ENCODE measurements at places on chromosomes 6 and 20.

DNA sequence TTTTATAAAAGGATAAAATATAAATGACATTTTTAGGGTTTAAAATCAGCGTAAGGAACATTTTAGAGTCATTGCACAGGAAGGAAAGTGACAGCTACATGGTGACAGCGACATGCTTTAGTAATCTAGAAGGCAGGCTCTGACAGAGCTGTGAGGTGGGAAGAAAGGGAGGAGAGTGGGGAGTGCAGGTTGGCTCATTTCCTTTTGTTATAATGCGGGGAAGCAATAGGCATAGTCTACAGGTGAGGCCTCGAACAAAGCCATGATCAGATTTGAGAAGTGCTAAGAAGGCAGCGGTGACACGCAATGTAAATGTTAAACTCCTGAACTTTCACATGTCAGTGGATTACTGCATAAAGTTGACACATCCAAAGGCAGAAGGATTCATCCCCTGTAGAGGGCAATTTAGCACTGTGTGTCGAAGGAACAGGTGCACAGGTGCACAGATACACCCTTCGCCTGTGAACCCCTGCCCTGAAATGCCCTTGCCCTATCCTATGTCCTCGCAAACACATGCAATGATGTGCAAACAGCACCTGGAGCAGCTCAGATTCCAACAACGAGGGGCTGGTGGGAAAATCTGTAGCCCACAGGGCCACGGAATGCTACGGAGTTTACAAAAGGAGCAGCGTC, 32.4 kb upstream of the SMOC2 start:
- no peak for DNase-seq

GRCh38 chr20:3786126-3786484, 435 bp downstream of the CENPB start:
- peak; percentile 47 for DNase-seq

- DNase-seq = no peak
Observed at GRCh38 chr6:119148098-119148824, 69.8 kb upstream of the FAM184A start.

DNA sequence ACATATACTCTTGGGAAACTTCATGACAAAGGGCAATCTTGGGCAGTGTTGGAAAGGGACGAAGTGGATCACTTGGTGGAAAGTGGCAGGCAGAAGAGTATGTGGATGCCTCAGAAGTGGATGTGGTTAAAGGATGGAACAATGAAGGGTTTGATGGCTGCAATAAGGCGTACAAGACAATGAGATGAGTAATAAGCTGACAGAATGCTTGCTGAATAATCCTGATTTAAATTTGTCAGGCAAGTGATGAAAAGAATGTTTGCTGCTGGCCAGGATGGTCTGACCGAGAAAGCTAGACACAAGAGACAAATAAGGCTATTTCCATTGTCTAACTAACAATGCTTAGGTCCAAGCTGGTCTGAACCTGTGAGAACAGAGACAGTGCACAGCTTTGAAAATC, 61.6 kb upstream of the CEP85L start:
- DNase-seq = no peak

DNA sequence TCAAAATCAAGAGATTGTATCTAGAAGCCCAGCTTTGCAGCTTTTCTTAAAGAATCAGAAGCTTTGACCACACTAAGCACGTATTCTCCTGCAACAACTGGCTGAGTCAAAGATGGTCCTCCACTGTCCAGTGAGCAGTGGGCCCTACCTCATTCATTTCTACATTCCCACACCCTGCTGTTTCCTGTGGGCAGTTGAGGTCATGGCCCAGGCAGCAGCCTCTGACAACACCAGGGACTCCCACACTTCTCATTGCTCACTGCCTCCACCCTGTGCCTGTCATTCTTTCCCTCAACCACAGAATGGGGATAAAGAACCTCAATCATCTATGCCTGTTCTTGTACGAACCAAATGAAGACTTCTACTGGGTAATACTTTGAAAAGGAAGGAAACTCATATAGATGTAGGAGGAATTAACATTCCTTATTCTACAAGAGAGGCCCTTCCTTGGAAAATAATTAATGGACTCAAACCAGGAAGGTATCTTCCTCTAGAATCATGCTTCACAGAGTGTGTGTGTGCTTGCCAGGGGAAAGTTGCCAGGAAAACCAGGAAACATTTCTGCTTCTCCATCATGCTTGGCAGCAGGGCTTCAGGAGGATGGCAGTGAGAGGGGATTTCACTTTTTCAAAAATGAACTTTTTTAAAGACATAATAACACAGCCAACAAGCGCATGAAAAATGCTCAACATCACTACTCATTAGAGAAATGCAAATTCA, 191.7 kb upstream of the RIN2 start:
- DNase-seq = no peak

DNA sequence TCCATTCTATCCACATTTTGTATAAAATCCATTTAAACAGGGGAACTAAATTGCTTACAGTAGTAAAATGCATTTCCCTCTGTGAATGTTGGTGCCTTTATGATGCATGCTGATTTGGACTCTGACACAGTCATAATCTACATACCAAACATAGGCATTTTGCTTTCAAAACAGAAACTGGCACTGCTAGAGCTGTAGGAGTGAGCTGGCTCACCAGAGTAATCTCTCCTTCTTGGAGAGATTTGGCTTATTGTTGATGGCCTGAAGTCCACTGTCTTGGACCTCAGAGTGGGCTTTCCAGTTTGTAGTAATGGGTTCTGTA, 363.2 kb upstream of the FLRT3 start:
- no peak for DNase-seq

GRCh38 chr6:76230711-76231110, 158.2 kb upstream of the IMPG1 start:
- no peak for DNase-seq

- DNase-seq = no peak
Observed at GRCh38 chr20:46544576-46544975, 5.9 kb downstream of the OCSTAMP start.

DNA sequence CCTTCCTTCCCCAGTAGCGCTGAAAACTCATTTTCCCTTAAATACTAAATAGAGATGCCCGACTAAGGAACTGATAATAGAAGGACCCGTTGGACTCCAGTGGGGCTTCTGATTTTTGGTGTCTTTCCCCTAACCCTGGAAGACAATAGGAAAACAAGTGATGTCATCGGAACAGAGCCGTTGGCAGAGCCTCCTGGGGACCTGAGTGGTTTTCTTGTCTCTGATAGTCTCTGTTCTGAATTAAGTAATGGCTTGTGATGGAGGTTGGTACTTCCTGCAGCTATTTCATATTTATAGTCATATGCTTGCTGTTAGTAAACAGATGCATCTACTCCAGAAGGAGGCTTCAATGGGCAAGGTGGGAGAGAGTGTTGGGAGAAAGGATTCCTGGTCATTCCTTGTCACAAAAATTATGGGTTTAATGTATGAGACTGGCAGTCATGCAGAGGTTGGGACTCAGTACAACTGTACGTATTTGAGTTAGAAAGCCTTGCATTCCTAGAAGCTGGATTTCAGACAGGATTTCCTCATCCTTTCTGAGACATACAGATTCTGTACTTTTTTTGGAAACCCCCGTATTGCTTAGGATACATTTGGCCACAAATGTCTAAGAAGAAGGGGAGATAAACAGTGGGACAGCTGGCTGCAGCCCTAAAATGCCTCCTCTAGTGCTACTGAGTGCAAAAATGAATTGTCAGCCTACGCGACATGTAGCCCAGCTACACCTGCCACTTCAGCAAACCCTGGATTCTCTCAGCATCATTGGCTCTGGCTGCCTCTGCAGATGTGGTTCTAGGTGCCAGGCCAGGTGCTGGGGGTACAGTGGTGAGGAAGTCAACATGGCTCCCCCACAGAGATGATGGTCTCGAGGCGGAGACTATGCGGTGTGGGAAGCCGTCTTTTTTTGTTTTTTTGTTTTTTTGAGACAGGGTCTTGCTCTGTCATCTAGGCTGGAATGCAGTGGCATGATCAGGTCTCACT, 38.1 kb downstream of the CDS2 start:
- no peak for DNase-seq

DNA sequence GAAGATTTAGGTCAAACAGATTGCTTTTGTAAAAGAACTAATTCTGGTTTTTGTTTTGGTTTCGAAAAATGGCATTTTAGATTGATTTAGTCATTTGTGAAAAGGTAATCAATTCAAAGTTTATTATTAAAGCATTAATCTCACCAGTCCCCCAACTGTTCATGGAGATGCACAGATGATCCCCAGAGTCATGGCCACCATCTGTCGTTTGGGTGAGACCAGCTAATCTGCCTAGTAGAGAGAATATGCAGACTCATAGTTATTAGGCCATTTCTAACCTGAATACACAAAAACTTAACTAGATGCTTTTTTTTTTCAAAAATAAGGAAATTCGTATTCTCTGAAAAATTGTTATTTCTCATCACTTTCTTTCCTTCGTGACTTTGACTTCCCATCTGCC, 58.1 kb downstream of the C6orf58 start:
- DNase-seq = no peak

GRCh38 chr20:62258499-62259293, 20.4 kb downstream of the OSBPL2 start:
- no peak for DNase-seq

GRCh38 chr6:125154761-125155135, 1.2 kb downstream of the TPD52L1 start:
- DNase-seq = peak; percentile 24

- DNase-seq = no peak
Observed at GRCh38 chr20:13913131-13913530, 77.3 kb downstream of the SEL1L2 start.

DNA sequence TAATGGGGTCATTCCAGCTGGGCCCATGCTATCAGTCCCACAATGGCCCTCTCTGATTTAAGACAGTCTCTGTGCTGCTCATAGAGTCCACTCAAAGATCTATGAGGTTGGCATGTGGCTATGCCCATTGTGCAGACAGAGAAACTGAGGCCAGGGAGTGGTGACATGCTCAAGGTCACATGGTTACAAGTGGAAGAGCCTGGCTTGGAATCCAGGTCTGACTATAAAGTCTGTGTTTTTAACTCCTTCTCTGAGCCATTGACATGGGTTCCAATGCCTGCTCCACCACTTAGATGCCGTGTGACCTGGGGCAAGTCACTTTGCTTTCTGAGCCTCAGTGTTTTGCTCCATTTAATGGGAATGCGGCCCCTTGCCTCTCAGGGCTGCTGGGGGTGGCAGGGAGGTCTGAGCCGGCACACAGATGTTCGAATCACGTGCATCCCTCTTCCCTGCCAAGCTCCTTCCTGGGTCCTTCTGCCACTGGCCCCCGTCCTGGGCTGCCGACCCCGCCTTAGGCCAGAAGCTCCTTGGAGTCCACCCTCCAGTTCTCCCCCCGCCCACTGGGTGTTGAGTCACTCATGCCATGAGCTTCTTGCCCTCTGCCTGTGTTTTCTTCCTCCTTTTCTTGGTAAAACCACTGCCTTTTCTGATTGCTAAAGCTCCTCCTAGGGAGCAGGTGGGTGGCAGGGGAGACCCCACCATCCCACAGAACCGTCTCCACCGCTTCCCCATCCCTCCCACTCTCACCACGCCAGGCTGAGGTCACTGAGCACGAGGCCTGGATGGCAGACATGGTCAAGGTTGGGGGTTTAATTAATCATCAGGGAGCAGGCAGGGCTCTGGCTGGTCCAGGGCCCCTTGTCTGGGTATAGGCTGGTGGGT, 35.7 kb downstream of the CEBPB start:
- no peak for DNase-seq

- DNase-seq = no peak
Observed at GRCh38 chr20:62133864-62134263, 9.3 kb downstream of the PSMA7 start.

DNA sequence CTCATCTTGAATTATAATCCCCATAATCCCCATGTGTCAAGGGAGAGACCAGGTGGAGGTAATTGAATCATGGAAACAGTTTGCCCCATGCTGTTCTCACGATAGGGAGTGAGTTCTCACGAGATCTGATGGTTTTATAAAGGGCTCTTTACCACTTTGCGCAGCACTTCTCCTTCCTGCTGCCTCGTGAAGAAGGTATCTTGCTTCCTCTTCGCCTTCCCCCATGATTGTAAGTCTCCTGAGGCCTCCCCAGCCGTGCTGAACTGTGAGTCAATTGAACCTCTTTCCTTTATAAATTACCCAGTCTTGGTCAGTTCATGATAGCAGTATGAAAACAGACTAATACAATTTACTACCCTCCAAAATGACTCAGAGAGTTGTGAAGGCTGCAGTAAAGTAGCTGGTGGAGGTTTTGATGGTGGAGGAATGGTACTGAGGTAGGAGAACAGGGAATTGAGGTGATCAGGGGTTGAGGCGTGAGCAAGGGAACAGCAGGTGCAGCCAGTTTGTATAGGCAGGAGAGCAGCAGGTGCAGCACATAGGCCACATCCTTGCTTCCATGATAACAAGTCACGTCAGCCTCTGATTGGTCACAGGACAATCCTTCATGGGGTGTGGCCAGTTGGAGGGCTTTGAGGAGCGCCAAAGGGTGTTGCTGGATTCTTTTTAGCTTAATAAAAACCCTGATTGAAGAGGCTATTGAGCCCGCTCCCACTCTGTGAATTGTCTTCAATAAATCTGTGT, 150.0 kb downstream of the CDC5L start:
- DNase-seq = no peak

Measured in activated naive CD4-positive, alpha-beta T cell treated with anti-CD3 and anti-CD28 coated beads, Interleukin-2, amount 50 U/mL, for 16 hours (primary cell).